Smooth muscle cell of the brain vasculature (primary cell): ENCODE measurements at places on chromosomes 16 and 17.

DNA sequence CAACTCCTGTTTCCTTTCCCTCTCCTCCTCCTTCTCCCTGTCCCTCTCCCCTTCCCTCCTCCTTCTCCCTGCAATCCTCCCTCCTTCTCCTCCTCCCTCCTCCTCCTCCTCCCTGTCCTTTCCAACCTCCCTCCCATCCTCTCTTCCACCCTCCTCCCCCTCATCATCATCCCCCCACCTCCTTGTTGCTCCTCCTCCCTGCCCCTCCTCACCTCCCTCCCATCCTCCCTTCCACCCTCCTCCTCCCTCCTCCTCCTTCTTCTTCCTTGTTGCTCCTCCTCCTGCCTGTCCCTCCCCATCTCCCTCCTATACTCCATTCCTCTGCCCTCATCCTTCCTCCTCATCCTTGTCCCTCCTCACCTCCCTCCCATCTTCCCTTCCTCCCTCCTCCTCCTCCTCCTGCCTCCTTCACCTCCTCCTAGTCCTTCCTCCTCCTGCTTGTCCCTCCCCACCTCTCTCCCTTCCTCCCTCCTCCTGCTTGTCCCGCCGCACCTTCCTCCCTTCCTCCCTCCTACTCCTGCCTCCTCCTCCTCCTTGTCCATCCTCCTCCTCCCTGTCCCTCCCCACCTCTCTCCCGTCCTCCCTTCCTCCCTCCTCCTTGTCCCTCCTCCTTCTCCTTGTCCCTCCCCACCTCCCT, 222.5 kb downstream of the IRF8 start:
- DNase-seq, result no peak

GRCh38 chr16:66580605-66581209, 1.4 kb downstream of the CMTM2 start:
- no peak for DNase-seq

DNA sequence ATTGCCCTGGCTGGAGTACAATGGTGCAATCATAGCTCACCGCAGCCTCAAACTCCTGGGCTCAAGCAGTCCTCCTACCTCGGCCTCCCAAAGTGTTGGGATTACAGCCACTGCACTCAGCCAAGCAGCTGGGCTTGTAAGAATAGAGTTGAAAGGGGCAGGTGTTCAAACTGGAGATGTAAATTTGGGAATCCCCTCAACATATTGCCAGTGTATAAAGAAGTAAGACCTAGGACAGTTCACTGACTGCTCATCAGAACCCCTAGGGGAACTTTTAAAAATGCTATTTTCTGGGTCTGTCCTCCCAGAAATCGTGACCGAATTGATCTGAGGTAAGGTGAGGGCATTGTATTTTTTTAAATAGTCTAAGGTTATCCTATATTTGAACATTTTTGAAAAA, 8.9 kb upstream of the DNAJA2 start:
- DNase-seq, result no peak

- no peak for DNase-seq
These were observed 113.2 kb downstream of the PRKCA start for GRCh38 chr17:66415366-66416206.

DNA sequence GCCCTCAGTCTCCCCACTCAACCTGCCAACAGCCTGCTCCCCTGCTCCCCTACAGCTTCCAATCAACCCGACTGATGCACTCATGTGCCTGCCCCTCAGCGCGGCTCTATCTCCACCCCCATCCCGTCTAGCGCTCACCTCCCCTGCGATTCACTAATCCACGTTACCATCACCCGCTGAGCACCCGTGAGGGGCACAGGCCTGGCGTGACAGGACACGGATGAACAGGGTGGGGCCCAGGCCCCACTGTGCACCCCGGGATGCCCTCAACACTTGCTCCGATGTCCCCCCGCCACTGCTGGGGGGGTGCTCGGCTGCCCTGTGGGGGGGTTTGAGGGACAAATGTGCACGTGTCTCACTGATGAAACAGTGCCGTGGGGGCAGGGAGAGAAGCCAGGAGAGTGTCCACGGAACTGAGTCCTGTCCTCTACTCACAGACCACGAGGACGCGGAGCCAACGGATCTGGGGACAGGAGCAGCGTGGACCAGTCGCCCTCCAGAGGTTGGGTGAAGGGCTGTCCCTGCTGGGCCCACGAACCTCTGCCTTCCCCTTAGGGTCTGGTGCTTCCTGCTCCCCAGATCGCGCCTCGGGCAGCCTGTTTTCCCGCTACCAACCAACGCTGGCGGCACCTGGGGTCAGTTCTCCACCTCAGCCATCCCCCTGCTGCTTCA, 66.7 kb downstream of the RPH3AL start:
- no peak for DNase-seq

- no peak for DNase-seq
These were observed 37.9 kb downstream of the MPRIP start for GRCh38 chr17:17080181-17080631.

DNA sequence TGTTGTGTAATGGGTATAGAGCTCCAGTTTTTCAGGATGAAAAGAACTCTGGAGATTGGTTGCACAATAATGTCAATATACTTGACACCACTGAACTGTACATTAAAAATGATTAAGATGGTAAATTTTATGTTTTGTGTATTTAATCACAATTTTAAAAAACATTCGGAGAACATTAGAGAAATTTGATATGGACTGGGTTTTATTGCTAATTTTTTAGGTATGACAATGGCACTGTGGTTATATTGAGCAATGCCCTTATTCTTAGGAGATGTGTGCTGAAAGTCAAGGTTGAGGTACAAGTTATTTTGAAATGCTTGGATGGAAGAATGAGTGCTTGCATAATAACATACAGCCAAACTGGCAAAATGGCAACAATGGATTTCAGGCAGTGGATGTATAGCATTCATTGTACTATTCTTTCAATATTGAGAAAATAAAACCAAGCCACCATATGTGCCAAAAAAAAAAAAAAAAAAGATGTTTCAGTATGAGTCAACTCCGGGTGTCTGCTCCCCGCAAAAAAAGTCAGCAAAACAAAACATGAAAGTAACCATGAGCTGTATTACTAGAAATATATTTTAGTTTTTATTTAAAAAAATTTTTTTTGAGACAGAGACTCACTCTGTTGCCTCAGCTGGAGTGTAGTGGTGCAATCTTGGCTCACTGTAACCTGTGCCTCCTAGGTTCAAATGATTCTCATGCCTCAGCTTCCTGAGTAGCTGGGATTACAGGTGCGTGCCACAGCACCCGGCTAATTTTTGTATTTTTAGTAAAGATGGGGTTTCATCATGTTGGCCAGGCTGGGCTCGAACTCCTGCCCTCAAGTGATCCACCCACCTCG, 19.8 kb downstream of the HOXB1 start:
- DNase-seq, result no peak

GRCh38 chr16:88667461-88667860, 4.6 kb upstream of the MVD start:
- no peak for DNase-seq

DNA sequence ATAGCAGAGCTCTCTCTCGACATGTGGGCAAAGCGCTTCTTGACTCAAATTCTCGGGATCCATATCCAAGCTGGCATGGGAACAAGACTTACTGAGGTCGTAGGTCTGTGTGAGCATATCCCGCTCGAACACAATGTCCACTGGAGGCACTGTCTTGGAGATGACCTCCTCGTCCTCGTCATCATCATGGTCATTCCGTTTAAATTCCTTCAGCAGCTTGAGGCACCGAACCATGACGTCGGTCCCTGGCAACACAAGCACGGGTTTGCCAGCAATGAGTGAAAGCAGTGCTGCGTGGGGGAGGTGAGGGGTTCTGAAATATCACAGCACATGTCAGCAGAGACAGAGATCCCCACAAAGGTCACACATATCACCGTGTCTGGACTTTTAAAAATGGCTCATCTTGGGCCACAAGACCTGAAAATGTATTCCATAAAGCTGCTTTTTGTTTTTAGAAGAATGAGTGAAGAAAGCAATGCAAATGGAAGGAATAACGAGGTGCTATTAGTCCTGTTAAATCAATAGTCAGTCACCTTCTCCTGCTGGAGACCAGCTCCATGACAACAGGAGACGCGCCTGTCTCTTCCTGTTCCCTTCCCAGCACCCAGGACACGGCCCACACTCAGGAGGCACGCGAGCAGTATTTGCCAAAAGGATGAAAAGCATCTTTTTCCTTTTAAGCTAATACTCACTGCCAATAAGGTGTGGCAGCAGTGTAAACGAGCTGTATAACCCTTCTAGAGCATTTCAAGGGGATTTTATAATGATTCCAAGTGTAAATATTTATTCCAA, 37.9 kb downstream of the GTF3C1 start:
- DNase-seq, result no peak

DNA sequence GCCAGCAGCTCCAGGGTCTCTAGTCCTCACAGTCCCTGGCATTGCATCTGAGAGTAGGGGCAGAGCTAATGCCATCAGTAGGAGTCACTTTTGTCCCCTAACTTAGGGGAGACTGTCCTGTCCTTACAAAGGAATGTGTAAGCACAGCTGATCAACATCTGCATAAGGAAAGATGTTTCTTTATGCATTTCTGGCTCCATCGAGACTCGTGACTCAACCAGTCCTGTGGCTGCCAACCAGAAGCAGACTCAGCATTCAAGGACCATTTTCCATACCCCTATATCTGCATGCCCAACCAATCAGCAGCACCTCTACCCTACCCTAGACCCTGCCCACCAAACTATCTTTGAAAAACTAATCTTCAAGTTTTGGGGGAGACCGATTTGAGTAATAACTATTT, 8.2 kb upstream of the MPP2 start:
- no peak for DNase-seq

DNA sequence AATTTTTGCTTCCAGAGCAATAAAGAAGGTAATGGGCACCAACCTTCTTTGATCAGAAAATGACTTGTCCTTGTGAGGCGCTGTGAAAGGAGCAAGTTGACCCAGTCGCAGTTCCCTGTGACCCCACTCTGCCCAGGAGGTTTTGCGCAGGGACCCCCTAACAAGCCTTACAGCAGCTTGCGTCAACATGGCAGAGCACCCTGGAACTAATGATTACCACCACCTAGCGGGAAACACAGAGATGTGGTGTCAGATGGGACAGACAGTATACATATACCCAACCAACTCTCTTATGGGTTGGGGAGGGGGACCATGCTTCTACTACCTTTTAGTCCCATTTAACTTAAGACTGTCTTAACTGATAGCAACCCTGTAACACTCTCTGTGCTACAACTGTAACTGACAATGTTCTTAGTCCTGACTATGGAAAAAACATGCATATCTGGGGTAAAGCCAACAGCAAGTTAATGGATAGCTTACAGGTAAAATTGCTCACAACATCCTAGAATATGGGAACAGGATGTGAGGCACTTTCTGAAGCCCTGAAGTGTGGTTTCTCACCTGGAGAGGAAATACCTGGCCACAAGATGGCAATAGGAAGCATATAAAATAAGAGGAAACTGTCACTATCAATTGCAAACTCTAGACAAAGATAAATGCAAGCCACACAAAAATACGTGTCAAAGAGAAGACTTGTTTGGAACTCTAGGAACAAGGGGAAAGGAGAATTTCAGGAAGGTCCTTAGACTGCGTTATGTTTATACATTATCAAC, 3.0 kb downstream of the KARS1 start:
- no peak for DNase-seq

DNA sequence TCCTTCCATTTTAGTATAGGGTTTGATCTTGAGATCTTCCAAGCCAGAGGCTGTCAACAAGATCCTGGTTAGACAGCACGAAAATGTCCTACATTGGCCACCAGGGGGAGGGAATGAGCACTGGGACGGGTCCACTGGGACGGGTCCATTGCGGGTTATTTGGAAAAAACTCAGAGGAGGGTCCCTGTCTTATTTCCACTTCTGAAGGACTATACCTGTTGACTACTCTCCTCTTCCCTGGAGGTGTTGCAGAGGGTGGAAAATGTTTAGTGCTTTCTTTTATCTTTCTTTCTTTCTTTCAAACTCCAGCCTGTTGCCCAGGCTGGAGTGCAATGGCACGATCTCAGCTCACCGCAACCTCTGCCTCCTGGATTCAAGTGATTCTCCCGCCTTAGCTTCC, 2.5 kb downstream of the TTLL6 start:
- DNase-seq, result peak; percentile 12

DNA sequence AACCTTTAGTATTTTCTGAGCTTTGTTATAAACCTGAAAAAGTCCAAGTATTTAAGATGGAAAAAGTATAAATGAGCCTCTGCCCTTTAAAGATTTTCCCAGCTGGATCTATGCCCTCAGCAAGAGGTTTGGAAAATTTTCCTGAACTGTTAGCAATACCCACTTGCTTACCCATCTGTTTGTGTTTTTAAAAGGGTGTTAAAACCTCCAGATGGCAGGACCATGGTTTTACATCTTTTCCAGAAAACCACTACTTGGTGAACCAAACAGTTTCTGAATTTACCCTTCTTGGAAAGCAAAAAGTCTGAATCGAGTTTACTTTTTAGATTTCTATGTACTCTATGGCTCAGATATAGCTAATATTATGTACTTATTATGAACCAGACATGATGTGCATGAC, 719 bp downstream of the PMFBP1 start:
- no peak for DNase-seq

GRCh38 chr17:10368561-10368960, 4.2 kb downstream of the MYH13 start:
- DNase-seq, result no peak

DNA sequence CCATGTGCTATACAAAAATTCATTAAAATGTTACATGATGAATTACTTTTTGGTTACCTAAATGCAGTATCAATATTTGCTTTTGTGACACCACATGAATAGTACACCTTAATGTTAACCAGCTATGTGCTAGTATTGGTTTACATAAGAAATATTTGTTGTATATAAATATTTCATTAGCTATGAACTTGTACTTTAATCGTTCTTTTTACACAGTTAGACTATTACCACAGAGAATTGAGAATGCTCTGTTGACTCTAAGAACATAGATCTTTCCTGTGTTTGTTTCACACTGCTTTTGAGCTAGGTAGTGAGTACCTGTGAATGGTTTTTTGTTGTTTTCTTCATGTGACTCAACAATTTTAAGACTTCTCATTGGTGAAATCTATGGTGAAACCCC, 93.4 kb downstream of the KANSL1 start:
- DNase-seq, result no peak

- no peak for DNase-seq
These were observed 14.1 kb downstream of the CACNG4 start for GRCh38 chr17:66978514-66979061.

- DNase-seq, result no peak
These were observed 18.2 kb downstream of the TMEM92 start for GRCh38 chr17:50292465-50292864.

GRCh38 chr16:54208237-54208636, 78.3 kb downstream of the IRX3 start:
- DNase-seq, result no peak

- no peak for DNase-seq
These were observed 711.1 kb upstream of the SOX9 start for GRCh38 chr17:71409712-71410111.
